Heart left ventricle (tissue), 16 donors: ENCODE measurements at places on chromosomes 3 and 15. TPM values are rescaled to one million over a fixed set of nuclear protein-coding genes. Genes with fewer than 3 reads are reported as not detected.

CCDC54 gene
- not detected for total RNA-seq

TUSC7 gene
- not detected for total RNA-seq

CFAP100 gene
- total RNA-seq, result not detected

IL20RB gene
- total RNA-seq, result 1.1 TPM

DNA sequence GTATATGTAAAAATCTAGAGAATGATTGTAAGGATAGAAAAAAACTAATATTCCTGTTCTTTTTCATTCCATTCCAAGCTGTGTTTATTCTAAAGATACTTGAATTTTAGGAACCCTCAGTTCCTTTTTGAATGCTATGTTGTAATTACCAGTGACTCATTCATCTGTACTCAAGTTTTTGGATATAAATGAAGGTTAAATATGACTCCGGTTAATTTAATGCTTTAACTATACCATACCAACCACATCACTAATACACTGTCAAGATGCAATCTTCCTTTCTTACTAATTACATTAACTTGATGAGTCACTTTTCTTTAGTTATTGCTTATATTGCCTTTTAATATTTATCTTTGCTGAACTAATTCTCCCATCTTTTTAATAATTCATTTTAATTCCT lies 68.8 kb upstream of the ZNF148 start:
- no peak for DNase-seq

DNA sequence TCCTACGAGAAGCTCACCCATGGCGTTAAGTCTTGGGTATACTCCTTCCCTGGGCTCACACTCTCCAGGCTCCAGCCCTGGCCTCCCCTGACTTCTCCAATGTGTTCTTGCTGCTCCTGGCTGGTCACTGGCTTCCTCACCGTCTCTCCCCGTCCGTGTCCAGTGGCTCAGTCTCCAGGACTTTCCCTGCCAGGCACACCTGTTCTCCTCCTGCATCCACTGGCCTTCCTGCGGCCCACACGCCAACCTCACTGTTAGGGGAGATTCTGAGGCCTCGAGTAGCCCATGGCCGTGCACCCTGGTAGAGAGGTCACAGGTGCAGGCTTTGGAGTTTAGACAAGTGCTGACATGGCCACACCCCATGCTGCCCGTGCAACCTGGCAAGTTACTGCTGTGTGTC lies 91.9 kb upstream of the SNRPA1 start:
- no peak for DNase-seq

DNA sequence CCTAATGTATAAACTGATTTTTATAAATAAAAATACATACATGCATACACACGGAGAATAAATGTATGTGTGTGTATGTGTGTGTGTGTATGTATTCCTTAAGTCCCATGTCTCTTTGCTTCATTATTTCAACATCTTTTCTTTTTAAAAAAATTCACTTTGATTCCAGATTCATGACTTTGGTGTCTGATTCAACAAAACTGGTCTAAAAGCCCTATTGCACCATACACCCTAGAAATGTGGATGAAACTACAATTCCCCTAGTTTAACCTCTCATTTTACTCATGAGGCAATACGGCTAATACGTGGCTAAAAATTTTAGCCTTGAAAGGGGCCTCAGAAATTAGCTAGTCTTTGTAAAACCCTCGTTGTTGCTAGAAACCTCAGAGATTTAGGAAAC lies 228.1 kb downstream of the ADAMTS9 start:
- no peak for DNase-seq

DNA sequence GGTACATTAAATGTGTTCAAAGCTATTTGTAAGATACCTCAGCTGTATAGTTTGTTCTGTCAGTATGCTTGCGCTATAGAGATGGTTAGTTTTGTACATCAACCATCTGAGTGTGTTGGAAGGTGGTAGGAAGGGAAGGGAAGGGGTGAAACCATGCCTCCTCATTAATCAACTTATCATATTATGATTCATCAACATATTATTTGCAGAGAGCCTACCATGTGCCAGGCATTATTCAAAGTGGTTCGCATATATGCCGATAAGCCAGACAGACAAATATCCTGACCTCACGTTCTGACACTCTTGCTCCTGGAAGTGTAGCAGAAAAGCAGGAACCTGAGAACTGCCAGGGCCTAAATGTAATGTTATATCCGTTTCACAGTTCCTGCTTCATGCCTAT lies 248.1 kb upstream of the NR2E3 start:
- DNase-seq, result no peak

GRCh38 chr15:81268881-81269601 lies 54.9 kb downstream of the STARD5 start:
- no peak for DNase-seq

DNA sequence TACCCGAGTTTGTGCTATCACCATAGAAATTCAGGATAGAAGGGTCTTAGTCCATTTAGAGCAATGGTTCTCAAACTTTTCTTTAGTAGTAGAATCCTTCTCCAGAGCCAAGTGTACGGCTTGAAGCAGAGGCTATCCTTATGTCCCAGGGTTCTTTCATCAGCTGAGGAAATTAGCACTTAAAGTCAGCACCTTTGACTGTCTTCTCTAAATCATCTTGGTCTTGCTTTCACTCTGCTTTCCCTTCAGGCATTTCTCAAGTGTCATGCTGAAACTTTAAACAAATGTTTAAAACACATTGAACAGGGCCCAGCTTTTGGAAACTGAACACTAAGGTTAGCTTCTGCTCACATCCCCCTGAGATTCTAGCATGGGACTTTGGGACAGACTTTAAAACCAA lies 78.2 kb downstream of the TM4SF4 start:
- no peak for DNase-seq
